Activated CD8-positive, alpha-beta memory T cell treated with anti-CD3 and anti-CD28 coated beads for 4 hours (primary cell): ENCODE measurements at places on chromosomes 1 and 21.
A peak's percentile ranks its signal among the peaks of the same experiment; 100 is the strongest.

DNA sequence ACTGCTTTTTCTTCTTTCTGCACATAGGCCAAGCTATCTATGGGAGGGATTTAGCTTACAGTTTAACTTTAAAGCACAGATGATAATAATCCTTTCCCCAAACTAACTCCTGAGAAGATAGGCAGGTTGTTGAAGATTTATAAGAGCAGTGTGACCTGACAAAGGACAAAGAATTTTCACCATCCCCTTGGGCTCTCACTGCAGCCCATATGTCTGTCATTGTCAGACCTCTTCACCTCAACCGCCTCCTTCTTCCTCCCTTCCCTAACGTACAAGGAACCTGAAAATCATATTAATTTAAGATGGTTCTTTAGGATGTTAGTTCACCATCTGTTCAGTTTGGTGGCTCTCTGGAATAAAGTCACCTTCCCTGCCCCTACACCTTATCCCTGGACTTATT, 5.0 kb downstream of the RNU1-2 start:
- DNase-seq, result no peak

DNA sequence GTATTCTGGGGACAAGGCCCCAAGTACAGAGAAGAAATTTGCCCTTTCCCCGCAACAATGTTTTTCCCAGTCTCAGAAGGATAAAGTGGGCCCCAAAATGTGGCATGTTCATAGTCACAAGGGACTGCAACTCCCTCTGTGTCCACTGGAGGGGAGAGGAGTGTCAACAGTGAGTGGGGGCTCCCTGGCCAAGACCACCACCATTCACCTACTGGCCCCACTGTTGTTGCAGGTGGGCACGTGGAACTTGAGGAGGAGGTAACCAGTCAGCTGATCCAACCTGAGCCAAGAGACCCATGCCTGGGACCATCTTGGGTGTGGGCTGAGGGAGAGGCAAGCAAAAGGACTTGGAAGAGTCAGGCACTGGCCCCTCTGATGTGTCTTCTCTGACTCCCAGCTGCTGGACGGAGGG, 777 bp downstream of the NUDT17 start:
- DNase-seq, result no peak

GRCh38 chr1:155219592-155220031, 11.1 kb downstream of the MTX1 start:
- DNase-seq, result no peak

DNA sequence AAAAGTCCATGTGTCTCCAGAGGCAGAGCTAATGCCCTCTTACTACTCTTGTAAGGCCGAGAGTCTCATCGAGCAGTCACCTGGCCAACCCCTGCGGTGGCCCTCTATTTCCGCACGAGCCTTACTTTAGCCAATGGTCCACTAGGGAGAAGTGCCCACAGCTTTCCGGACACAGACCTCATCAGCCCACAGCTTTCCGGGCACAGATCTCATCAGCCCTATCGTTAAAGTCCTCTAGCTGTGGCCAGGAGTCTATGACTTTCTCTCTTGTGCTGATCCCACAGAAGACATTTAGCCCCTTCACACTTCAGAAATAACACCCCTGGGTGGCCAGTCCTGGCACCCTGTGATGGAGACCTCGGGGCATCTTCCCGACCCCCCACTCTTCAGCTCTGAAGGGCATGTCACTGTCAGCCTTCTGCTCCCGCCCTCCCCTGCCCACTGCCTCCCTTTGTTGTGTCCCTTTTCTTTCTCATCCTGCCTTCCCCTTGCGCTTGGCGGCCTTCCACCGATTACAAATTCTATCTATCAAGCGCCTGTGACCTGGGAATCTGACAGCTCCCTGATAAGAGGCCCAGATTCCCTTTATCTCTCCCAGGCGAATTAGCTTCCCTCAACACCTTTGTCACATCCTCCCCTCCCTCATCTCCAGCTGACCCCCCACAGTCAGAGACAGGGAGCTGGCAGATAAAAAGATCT, 161.0 kb downstream of the PLXNA2 start:
- no peak for DNase-seq

DNA sequence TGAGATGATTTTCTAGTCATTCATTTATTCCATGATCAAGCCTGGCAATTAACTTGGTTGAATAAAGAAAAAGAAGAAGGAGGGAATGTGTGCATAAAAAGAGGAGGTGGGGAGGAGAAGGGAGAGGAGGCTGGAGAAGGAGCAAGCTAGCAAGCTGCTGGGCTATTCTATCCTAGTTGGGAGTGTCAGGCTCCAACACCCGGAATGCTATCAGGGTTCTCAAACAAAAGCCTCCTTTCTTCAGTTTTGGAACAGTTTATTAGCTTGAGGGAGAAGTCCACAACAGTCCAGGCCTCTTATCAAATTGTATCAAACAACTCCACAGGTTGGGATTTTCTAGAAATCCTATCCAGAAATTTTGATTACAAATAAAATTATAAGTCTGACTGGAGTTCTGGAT, 80.0 kb downstream of the BCAR3 start:
- DNase-seq, result no peak

DNA sequence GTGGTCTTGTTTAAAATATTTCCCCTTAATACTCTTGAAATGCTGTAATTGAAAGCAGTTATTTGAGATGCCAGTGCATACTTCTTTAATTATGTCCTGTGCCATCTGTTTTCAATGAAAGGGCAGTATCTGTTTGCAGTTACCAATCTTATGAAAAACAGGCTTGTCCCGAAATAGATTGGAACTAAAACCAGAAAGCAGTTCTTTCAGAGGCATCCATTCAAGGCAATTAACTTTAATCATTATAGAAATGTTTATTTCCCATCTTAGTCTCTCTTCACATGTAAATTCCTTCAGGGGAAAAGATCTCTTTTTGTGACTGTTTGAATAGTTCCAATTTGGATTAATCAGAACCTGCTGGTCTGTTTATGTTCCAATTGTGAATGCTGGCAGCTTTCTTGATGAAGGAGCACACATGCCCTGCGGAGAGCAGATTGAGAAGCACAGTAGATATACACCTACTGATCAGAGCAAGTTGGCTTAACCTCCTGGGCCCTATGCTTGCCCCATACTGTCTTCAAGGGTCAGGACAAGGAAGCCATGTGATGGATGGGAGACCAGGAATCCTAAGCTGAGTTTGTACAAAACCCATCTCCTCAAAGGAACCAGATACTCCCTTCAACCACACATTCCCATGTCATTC, 41.6 kb upstream of the MROH9 start:
- DNase-seq, result no peak

DNA sequence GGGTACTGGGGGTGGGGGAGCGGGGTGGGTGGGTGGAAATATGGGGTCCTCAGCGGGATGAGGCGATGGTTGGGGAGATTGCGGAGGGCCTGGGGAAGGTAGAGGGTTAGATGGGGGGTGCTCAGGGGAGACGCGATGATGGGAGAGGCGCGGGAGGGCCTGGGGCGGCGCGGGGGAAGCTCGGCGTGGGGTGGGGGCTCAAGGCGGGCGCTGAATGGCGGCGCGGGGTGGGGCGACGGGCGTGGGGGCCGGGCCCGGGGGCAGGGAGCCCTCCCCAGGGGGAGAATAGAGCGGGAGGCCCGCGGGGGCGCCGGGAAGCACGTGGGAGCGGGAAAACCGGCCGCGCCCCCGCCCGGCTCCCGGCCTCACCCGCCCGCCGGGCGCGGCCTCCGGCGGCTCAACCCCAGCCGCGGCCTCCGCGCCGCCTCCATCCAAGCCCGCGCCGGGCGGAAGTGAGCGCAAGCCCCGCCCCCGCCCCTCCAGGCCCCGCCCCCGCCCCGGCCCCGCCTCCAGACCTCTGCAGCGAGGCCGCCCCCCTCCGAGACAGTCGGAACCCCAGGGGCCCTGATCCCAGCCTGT, at the start of gene FAAP20:
Gene FAAP20, minus strand, starts transcription at position 454 of the 579 bp plus-strand sequence. Its CDS starts 23 bp downstream, at position 431.
- no peak for DNase-seq

- DNase-seq, result no peak
Observed at GRCh38 chr1:54413295-54413694, 7.1 kb upstream of the SSBP3 start.

- DNase-seq, result no peak
Observed at GRCh38 chr1:76426606-76427005, 352.1 kb downstream of the ST6GALNAC3 start.

DNA sequence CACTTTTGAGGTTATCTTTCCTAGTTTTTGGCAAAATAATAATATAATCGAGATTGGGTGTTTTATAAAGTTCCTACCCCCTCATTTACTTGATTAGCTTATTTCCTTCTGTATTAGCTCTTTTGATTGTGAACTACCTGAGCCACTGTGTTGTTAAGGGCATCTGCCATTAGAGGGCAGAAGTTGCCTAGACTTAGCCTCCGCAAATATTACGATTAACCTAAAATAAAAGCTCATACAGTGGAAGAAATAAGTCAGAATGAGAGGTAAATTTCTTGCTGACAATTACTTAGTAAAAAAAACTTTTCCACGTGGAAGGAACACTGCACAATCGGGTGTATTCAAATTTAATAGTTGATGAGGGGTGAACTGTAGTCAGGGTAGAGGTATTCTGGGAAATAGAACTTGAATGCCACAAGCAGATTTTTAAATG, 2.3 kb downstream of the H3-3A start:
- DNase-seq, result no peak

- no peak for DNase-seq
Observed at GRCh38 chr1:41652384-41653265, 168.1 kb upstream of the EDN2 start.

GRCh38 chr21:35987475-35987874, 72.9 kb downstream of the SETD4 start:
- no peak for DNase-seq

GRCh38 chr1:175307160-175307559, 114.6 kb upstream of the KIAA0040 start:
- DNase-seq, result no peak

DNA sequence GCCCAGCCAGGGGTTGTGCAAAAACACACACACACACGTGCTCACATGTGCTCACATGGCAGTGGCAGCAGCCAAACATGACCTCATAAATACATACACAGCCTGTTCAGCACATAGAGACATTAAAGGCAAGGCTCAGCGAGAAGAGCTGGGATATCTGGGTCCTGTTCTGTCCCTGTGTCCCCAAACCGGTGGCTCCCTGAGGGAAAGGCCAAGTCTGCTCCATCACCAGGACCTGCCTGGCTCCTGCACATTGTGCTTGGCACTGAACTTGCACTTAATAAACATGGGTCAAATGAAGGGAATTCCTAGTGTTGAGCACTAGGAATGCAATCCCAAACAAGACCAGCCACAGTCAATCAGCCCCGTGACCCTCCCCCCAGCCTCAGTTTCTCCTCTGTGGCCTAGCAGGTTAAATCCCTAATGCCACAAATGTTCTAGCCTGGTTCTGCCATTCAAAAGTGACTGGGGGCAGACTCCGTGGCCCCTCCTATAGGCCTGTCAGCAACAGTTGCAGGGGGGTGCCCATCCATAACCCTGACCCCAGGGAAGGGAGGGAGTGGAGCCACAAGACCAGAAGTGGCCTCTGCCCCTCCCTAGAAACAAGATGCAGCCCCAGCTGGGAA, 160.9 kb upstream of the VAMP3 start:
- no peak for DNase-seq

DNA sequence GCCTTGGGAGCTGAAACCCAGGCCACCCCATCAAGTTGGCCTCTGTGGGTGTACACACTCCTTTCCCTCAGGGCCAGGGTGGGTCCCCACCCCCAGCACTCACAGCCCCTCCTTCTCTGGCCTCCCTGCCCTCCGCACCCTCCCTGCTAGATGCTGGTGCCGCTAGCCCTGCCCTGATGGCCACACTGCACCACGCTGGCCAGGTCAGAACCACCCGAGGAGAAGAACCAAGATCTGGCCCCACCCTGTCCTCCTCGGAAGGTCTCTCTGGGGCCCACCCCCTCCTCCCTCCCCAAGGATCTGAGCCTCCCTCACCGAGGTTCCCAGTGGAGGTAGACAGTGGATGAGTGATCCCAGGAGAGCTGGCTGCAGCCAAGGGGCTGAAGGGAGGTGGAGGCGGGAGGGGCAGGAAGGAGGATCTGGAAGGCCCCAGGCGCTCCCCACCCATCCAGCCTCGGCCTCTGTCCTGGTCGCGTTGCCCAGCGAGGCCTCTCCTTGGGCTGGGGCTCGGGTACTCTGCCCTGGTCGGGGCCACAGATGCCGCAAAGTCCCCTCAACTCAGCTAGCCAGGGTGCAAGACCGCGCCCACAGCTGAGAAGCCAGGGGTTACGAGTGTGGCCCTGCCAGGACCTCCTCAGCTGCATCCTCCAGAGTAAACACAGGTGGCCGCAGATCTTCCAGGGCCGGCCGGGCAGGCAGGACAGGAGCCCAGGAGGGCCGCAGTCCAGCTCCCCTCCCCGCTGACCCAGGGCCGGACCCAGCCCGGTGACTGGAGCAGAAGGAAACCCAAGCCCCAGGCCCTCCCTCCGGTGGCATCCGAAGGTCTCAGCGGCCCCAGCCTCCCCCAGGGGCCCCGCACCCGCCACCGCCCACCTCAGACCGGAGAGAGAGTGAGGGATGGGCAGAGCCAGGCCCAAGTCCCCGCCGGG, 5.2 kb downstream of the B3GALT6 start:
- DNase-seq, result no peak

DNA sequence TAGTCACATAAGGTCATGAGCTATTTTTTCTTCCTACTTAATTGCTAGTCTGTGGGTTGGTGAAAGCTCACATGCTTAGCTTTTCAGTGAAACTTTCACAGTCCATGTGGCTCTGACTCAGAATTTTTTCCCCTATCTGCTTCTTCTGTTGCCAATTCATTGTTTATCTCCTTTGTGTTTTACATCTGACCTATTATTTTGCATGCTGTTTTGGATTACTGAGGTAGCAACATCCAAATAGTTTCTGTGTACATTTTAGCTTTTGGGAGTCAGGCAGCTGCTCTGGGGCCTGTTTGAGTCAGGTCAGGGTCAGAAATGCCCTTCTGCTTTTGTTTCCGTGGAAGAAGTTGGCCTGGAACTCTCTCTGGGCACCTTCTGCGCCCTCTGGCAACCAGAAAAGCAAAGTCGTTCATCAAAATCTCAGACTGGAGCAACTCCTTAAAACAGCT, 40.0 kb downstream of the ROR1 start:
- DNase-seq, result no peak

GRCh38 chr1:85356130-85356529, 79.7 kb upstream of the BCL10 start:
- DNase-seq, result no peak

DNA sequence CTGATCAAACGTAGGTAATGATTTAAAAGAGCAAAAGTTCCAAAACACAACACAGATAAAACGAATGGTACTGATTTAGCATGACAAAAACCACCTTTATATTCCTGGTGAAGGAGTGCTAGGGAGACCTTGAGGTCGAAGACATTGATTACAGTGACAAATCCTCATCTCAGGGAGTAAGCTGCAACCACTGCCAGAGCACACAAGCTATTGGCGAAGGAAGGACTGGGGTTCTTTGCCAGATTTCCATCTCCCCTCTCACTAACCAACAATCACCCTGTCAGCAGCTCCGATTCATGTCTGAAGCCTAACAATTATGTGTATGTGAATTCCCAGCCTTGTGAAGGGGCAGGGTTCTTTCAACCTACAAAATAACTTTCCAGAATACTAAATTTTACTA, 40.2 kb upstream of the DMRTB1 start:
- no peak for DNase-seq

- DNase-seq, result no peak
Observed at GRCh38 chr1:160907976-160908375, 23.0 kb upstream of the ITLN1 start.

- peak; percentile 85 for DNase-seq
Observed at GRCh38 chr1:160097911-160098851, at the start of gene IGSF8. Gene IGSF8, minus strand, starts transcription at chr1:160098619. Its CDS starts 147 bp downstream, at chr1:160098472.
